Muscle of back (tissue), 13 donors: ENCODE measurements at places on chromosomes 12 and 14.

DNA sequence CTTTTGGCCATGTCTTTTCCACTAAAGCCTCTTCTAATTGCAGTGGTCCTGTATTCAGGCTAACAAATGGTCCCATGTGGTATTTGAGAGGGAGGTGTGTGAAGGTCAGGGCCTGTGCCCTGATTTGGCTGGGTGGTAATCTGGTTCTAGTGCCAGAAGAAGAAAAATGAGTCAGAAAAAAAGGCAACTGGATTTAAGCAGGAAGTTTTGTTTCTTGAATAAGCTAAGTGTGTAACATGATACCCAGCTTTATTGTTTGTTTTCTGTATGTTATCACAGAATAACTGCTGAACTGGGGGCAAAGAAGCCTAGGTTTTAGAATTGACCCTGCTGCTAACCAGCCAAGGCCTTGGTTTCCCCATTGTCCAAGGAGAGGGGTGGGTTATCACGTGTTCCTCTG is 134.0 kb downstream of the ANO6 start:
- no peak for DNase-seq

DNA sequence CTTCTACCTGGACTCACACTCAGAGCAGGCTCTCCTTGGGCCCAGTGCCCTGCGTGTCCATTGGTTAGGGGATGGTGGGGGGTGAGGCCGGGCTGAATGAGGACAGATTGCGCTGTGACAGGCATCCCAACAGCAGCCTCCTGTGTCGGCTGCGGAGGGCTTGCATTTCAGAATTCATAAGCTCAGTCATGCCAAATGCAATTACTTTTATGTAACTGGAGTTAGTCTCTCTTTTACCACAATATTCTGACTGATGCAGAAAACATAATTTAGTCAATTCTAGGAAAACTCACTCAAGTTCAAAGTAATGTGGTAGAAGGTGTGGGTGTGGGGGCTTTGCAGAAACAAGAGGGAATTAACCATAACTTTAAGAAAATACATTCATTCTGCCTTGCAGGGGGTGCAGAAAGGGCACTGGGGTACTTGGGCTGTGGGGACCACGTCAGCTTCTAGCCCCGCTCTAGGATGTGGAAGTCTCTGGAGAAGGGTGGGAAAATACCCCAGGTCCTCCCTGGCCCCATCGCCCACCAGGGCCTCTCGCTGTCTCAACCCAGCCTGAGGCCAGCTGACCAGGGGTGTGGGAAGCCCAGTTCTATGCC is 257.7 kb downstream of the ADGRD1 start:
- no peak for DNase-seq

GRCh38 chr14:67428501-67429031 is 16.6 kb upstream of the PLEK2 start:
- DNase-seq = no peak

GRCh38 chr14:82366803-82367202 is 833.1 kb upstream of the SEL1L start:
- DNase-seq = no peak

DNA sequence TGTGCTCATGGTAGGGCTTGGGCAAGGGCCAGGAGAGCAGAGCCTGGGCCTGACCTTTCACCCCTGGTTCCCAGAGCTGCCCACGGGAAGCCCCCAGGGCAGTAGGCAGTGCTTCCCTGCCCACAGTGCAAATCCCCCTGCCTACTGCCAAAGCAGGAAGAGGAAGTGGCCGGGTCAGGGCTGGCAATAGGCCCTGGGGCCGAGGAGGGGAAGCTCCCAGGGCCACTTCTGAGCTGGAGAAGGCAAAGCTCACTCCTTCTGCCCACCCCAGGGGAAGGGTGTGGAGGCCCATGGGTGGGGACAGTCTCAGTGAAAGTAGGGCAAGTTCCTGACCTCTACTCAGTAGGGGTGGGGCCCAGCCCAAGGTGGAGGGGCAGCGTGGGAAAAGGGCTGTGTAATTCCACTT is 5.4 kb upstream of the NR4A1 start:
- DNase-seq = no peak

DNA sequence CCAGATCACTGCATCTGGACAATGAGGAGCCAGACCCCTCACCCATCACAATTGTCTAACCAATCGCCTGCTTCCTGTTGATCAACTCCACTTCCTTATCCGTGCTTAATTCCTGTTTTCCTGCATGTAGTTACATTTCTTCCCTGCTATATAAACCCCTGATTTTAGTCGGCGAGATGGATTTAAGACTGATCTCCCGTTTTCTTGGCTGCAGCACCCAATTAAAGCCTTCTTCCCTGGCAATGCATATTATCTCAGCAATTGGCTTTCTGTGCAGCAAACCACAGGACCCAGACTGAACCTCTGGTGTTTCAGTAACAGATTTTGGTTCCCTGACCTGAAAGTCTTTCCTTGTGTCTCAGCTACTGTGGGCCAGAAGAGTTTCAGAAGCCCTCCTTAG is 272.3 kb downstream of the IPO8 start:
- no peak for DNase-seq

DNA sequence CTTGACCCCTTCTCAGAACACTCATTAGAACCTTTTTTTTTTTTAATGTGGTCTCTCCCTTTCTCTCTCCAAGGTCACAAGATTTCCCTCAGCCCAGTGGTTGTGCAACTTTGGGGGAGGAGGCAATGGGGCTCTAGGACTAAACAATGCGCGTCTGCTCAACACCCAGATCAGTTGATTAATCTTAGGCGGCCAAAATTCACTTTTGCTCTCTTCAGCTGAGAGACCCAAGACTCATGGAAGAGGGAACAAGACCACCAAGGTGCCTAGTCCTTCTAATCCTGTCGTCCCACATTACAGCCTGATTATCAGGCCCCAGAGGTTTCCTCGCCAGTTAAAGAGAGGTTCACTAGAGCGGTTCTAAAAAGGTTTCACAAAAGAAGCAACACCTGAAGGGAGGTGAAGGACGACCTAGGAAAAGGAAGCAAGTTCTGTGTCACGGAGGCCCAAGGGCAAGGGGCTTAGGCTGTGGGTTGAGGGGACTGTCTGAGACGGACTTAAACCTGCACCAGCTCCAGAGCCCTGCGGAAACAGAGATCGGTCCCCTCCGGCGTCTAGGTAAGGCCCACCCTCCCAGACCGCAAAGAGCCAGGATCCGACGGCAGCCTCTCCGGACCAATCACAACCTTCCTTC is 824 bp upstream of the TARBP2 start:
- DNase-seq = peak; percentile 47
